ENCODE measurements at places on chromosomes 1 and 21. TPM values are rescaled to one million over a fixed set of nuclear protein-coding genes. Genes with fewer than 3 reads are reported as not detected.

RXFP4 gene
- polyA plus RNA-seq = 0.14 TPM

NR1I3 gene
- 4.2 TPM for polyA plus RNA-seq

TOMM20 gene
- 225 TPM for polyA plus RNA-seq

CCDC27 gene
- 0.32 TPM for polyA plus RNA-seq

DIO1 gene
- 5.9 TPM for polyA plus RNA-seq

SLC25A33 gene
- polyA plus RNA-seq = 4.2 TPM

CYP4A11 gene
- 29.0 TPM for polyA plus RNA-seq

FOXJ3 gene
- polyA plus RNA-seq = 48.5 TPM

CADM3 gene
- polyA plus RNA-seq = 0.10 TPM

DCST1 gene
- 0.44 TPM for polyA plus RNA-seq

IGSF21 gene
- 0.18 TPM for polyA plus RNA-seq

NTNG1 gene
- 29.1 TPM for polyA plus RNA-seq

FAM151A gene
- 25.1 TPM for polyA plus RNA-seq

CRB1 gene
- polyA plus RNA-seq = 2.3 TPM

STK40 gene
- polyA plus RNA-seq = 42.5 TPM

PRELP gene
- 5.5 TPM for polyA plus RNA-seq

PSRC1 gene
- 29.6 TPM for polyA plus RNA-seq

G0S2 gene
- 12.9 TPM for polyA plus RNA-seq

CHAF1B gene
- polyA plus RNA-seq = 6.4 TPM

KRTAP8-1 gene
- polyA plus RNA-seq = not detected

TENT5C gene
- 2.1 TPM for polyA plus RNA-seq

SLAMF1 gene
- polyA plus RNA-seq = 0.05 TPM

LDLRAD2 gene
- polyA plus RNA-seq = 3.9 TPM

GPR3 gene
- polyA plus RNA-seq = 0.88 TPM

AQP10 gene
- polyA plus RNA-seq = not detected

RPL22 gene
- polyA plus RNA-seq = 502 TPM

MANEAL gene
- 3.5 TPM for polyA plus RNA-seq

SLC44A5 gene
- polyA plus RNA-seq = 11.7 TPM

RBBP5 gene
- polyA plus RNA-seq = 19.0 TPM

Measured in left renal cortex interstitium (tissue), 4 donors.